ENCODE measurements at places on chromosomes 2 and 18.

DNA sequence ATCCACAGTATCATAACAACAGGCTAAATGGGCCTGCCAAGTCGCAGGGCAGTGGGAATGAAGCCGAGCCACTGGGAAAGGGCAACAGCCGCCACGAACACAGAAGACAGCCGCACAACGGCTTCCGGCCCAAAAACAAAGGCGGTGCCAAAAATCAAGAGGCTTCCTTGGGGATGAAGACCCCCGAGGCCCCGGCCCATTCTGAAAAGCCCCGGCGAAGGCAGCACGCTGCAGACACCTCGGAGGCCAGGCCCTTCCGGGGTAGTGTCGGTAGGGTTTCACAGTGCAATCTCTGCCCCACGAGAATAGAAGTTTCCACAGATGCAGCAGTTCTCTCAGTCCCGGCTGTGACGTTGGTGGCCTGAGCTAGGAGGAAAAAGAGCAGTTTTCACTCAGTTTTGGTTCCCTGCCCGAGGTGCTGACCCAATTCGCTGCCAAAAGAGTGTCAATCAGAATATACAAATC lies 32.2 kb downstream of the KCTD18 start:
- DNase-seq, result no peak

- no peak for DNase-seq
Observed at GRCh38 chr18:682833-683232, 25.4 kb downstream of the TYMS start.

DNA sequence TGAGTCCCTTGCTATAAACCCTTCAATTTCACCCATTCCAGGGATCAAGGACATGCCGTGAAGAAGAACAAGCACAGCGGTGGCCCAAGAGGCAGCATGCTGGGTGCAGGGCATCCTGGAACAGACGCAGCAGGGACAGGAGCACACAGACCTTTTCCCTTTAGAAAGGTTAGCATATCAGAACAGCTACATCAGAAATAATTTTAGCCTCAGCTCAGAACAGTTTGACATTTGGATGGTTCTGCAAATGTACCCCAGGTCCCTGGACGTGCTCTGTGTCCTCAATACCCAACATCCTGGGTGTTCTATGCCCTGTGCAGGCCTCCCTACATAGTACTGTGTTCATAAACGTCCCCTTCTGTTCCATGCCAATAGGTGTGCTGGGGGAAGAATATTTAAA lies 80.4 kb downstream of the MYOM1 start:
- no peak for DNase-seq

DNA sequence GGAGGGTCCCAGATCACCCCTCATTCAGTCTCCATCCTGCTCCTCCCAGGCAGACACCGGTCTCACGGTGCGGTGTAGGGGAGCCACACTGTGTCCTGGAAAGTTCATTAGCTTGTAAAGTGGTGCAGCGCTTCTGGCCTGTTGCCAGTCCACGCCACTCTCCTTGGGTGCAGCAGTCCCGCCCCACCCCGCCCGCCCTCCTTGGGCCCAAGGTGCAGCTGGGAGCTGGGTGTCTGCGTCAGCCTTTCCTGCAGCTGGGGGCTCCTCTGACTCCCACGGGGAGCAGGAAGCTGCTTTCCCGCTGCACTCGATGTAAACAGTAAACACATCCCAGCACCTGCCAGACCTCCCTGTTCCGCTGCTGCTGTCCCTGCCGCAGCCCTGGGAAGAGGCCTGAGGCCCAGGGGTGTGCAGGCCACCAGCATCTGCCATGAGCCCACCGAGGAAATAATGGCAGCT lies 53.8 kb upstream of the ASB18 start:
- DNase-seq, result no peak

GRCh38 chr2:40352041-40352702 lies 99.7 kb downstream of the SLC8A1 start:
- no peak for DNase-seq

DNA sequence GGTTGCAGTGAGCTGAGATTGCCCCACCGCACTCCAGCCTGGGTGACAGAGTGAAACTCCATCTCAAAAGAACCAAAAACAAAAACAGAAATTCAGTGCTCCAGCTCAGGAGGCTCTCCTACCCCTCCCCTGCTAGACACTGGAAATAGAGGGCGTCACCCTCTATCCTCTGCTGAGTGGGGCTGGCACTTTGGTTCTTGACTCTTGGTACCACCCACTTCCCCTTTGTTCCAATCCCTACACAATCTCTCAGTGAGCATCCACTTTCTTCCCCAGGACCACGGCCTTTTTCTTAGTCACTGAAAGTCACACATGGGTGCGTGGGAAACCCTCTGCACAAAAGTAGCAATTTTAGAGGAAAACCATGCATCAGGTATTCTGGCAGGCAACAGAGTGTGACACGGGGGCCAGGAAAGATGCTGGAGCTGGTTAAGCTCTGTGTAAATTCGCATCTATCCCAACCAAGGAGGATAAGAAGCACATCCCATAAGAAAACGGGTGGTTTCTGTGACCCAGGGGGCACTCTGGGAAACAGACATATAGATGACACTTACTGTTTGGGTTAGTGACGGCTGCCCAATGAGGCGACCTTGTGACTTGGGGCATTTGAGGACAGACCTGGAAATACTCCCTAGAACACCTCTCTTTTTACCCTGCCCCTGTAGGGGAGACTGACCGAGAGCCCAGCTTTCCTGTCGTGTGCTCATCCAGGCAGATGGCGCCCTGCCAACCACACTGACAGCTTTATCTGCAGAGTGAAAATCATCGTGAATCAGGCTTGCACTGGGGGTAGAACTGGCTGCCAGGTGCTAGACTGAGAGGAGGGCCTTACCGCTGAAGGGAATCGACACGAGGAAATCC lies 7.7 kb downstream of the HJURP start:
- DNase-seq, result no peak

GRCh38 chr2:136916131-136916530 lies 150.8 kb downstream of the THSD7B start:
- DNase-seq, result no peak

DNA sequence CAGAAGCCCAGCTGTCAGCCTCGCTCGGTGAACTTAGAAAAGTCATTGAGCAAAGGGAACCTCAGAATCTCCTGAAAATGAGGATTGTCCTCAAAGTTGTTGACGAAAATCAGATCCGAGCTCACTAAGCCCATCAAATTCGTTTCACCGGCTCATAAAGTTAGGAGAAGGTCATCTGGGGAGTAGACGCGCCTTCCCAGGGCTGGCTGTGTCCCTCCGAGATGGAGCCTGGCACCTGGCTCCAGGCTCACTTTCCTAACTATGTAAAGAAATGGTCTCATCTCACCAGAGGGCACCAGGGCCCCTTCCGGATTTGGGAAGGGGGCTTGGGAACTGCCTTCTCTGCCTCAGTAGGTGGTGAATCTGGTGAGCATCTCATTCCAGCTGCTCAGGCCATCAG lies 145.5 kb downstream of the PXDN start:
- DNase-seq, result no peak

DNA sequence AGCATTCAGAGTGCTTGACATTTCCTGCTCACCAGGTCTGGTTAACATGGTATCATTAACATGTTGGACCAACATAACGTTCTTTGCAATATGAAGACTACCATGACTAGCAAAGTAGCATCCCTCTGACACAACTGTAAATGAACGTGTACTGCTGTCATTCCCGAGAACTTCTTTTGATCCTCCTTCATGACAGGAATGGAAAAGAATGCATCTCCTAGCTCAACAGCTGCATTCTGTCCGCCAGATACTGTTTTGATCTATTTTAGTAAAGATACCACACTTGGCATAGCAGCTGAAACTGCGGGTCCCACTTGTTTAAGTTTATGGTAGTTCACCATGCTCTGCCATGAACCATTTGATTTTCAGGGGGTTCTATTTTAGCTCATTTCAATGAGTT lies 144.2 kb upstream of the PARD3B start:
- no peak for DNase-seq

DNA sequence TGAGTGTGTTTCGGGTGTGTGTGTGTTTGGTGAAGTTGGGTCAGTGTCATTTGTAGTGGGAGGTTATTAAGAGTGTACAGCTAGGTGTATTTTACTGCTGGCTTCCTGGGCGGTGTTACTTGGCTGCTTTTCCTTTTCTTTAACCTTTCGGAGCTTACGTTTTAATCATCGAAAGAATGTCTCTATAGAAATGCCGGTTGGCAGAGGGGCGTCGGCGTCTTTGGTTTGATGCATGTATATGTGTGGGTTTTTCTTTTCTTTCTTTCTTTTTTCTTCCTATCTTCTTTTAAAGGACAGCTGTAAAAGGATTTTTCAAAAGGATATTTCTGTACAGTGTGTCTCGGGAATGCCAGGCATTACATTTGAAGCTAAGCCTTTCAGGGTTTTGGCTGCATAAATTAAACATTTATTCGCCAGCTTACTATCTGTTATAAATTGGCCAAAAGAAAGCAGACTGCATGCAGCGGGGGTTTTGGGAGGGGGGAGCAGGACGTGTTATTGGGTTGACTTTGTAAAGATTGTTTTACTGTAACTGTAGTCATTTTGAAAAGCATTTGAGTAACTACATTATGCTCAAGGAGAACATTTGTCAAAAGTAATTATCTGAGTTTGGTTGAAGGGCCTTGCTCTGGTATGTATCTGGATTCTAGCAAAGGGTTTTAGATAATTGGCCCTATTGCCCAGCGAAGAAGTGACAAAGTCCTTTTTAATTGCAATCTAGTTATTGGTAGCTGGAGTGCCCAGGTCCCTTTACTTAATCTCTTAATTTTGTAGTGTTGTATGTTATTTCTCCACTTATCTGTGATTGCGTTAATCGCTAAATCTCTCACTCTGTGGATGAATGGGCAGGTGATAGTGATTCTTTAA lies 1.6 kb downstream of the ASXL3 start:
- no peak for DNase-seq

- no peak for DNase-seq
Observed at GRCh38 chr18:46636040-46636630, 20.9 kb downstream of the LOXHD1 start.

DNA sequence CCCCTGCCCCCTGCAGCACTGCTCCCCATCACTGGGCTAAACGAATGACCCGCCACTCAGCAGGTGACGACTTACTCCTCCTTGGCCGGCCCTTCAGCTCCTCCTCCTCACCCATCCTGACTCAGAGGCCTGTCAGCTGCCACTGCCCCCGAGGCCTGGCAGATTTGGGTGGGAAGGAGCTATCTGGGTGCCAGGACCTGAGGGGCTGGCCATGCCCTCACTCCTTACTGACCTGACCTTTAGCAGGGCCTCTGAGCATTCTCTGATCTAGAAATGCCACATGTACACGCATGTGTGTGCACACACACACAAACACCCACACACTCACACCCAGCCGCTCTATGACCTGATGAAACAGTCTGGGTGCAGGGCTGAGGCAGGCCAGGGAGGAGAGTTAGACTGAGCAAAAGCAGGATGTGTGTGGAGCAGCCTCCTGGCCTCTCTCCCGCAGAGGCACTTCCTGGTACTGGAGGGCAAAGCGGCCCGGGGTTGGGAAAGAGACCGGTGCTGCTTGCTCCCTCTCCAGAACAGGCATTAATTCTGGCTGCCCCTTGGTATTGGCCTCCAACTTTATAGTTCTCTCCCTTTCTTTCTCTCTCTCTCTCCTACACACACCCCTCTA lies 68.0 kb downstream of the ZFP36L2 start:
- DNase-seq, result peak; percentile 79

DNA sequence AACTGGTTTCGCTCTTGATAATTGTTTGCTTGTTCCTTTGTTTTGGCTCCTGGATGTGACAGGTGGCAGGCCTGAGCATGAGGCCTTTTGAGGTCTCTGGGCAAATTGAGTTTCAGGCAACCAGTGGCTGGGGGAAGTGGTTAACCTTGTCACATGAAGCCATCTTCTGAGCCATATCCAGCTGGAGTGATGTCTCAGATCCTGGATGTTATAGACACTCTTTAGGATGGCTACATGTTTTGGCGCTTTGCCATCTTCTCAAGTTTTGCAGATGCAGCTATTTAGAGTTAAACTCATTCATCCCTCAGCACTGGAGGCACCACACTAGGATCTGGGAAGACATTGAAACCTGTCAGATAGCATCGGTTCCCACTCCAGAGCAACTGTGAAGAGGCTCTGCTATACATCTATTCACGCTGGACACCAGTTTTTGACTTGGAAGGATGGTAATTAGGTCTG lies 25.3 kb upstream of the TACR1 start:
- no peak for DNase-seq

GRCh38 chr2:26670931-26671460 lies 21.5 kb upstream of the KCNK3 start:
- DNase-seq, result no peak

DNA sequence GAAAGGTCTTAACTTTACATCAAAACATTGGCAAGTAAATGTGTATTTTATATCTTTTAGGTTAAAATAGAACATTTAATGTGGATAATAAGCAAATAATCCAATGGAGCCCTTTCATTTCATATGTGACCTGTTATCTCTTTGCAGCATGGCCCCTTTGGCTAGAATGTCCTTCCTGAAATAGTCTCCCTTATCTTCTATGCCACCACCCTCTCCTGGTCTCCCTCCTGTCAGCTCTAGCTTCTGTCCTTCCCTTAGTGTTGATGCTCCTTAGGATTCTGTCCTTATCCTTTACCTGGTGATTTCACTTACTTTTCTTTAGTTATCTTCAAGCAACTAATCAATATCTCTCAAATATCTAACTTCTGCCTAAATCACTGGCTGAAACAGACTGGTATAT lies 87.1 kb upstream of the TFCP2L1 start:
- DNase-seq, result no peak

GRCh38 chr2:32849456-32850194 lies 97.1 kb upstream of the LTBP1 start:
- no peak for DNase-seq

DNA sequence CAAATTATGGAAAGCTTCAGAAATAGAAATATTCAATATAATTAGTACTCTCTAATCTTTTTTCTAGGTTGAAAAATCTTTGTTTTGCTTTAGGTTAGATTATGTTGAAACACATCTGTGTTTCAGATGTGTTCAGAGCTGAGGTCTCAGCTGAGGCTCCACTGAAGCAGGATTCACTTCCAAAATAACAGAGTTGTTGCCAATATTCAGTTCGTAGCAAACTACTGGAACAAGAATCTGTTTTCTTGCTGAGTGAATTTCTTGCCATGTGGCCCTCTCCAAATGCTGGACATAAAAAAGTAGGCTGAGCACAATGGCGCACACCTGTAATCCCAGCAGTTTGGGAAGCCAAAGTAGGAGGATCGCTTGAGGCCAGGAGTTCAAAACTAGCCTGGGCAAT lies 8.7 kb downstream of the PHOSPHO2 start:
- no peak for DNase-seq

GRCh38 chr2:221429741-221430491 lies 142.2 kb downstream of the EPHA4 start:
- no peak for DNase-seq

DNA sequence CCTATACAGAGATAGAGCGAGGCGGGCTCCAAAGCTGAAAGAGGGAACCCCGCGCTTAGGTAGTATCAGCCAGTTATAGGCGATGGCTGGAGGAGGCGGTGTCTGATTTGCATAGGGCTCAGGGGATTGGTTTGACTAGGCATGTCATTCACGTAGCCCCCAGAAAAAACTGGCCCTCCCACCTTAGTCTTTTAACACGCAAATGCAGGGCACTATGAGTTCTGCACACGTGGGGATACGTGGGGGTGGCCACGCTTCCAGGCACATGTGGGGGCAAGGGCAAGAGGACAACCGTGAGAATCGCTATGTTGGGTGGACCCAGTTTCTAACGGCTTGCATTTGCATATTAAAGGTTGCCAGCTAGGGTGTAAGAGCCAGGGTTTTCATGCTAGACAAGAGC lies 56.7 kb upstream of the MSTN start:
- DNase-seq, result no peak
